ENCODE measurements at places on chromosomes 2 and 18.
A peak's percentile ranks its signal among the peaks of the same experiment; 100 is the strongest.

DNA sequence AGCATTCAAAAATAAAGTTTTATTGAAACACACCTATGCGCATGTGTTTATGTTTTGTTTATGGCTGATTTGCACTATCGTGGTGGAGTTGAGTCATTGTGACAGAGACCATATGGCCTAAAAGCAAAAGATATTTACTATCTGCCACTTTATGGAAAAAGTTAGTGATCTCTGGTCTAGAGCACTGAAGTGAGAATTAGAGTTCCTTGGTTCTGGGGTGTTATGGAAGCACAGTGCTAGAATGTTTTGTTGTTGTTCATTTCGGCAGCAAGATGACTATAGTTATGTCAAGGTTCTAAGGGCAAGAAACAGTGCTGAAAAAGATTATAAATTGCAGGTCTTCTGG, 416.5 kb downstream of the SLC4A3 start:
- DNase-seq, result no peak

DNA sequence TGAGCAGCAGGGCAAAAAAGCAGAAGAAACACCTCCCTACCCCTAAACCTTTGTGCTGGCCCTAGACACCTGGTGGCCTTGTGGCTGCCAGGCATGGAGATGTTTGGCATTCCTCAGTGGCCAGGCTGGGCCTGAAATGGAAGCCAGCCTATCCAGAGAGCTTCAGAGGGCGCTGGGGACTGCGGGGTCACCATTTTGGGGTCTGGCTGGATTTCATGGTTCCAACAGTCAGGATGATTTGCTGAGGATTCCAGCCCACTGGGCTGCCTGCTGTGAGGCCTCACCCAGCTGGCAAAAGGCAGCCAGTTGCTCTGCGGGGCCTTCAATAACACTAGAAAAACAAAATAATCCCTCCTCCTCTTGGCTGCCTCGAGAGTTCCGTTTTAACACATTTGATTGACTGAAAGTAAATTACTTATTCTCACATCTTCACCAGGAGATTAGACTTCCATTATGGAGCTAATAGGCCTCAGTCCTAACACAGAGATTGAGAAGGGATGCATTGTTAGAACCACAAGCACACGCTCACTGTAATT, 154.1 kb downstream of the EN1 start:
- DNase-seq, result no peak

DNA sequence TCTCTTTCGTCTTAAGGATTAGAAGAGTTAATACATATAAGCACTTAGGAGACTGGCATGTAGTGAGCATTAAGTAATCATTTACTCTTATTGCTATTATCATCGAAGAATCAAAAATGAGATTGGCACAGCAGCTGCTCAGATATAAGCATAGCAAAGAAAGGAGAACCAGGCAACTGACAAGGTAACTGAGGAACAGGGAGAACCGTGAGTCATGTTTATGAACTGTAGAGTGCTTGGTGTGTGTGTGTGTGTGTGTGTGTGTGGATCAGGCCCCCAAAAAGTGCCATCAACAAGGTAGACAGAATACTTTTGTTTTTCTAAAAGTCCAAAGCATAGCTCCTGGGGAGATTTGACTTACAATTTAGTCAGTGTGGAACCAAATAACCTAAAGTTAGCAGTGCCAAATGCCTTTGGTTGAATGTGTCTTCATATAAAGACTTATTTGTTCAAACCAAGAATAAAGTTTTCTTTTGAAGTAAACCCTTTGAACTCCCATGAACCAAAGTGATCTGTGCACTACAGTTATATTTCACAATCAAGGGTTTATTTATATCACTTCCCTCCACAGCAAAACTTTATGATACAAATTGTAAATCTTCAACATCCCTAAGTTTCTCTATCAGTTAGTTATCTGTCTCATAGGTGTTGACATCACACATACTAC, 660.6 kb downstream of the NYAP2 start:
- DNase-seq, result no peak

- no peak for DNase-seq
Measured at GRCh38 chr2:197399887-197400540, 34.8 kb downstream of the SF3B1 start.

DNA sequence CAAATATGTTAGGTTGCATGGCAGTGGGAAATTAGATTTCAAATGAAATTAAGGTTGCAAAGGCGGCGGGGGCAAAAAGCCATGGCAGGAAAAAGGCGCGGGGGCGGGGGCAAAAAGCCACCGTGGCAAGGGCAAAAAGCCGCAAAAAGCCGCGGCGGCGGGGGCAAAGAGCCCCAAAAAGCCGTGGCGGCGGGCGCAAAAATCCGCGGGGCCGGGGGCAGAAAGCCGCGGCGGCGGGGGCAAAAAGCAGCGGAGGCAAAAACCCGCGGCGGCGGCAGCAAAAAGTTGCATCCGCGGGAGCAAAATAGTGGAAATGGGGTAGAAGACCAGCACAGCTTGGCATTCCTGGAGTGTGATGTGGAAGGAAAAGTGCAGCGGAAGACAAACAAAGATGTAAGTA, 417.1 kb downstream of the ANKRD30B start:
- DNase-seq, result no peak

- peak; percentile 39 for DNase-seq
Measured at GRCh38 chr2:230781130-230781797, 68.6 kb downstream of the CAB39 start.

DNA sequence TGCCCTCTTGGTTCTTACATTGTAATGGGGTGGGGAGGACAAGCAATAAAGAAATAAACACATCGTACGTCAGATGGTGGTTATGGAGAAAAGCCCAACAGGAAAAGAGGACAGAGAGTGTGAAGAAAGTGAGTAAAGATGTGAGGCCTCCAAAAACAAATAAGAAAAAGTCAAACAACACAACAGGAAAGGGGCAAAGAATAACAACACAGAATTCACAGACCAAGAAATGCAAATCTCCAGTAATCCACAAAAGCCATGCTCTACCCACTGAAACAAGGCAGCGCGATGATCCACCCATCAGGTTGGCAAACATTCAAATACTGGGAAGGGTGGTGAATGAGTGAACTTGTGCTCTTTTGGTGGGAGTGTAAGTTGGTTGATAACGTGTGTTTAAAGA, 16.7 kb upstream of the DUSP2 start:
- no peak for DNase-seq

DNA sequence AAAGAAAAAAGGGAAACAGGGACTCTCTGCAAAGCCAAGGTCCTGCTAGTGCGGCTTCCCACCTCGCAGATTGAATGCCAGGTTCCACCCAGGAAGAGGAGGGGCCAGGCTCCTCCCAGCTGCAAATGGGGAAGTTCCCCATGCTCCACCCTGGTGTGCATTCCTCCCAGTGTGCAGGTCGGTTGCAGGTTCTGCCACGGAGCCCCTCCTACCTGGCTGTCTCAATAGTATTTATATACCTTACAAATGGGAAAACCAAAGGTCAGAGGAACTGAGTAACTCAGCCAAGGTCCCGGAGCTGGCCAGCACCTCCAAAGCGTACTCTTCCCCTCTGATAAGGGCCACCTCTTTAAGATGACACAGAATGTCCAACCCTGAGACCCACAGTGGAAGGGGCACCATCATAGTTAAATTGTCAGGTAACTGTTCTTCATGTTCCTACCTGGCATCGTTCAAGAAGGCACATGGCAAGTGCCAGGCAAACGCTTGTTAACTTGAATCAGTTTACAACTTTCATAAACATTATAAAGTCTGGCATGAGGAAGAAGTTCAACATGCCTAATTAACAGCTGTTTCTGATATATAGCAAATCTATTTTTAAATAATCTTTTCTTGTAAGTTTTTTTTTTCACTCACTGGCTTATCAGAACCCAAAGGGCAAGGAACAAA, 35.5 kb downstream of the POU3F3 start:
- DNase-seq, result no peak

DNA sequence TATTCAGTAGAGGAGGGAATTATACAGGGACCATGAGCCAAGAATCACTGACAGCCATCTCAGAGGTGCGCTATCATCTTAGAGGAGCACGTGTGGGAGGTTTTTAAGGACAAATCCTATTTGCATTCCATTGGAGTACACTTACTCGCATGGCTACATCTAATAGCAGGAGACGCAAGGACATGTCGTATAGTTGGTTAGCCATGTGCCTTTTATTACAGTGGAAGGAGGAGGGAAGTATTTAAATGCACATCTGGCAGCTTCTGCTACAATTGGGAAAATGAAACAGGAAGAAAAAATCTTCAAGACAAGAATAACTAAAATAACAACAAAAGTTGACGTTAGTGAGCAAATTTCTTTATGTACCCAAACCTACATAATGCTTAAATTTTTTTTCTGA, 86.5 kb upstream of the UGP2 start:
- DNase-seq, result no peak

DNA sequence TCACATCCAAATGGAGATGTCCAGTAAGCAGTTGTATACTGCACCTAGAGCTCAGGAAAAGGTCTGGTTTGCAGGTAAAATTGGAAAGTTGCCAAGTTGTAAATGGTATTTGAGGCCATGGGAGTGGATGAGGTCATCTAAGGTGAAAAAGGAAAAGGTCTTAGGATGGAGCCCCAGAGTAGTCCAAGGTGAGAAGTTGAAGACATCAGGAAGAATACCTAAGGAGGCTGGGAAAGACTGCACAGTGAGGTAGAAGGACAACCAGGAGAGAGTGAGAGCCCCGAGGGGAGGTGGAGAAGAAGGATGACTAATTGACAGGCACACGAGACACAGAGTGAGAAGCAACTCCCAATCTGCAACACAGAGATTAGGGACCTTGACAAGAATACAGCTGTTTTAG, 10.7 kb downstream of the DPP4 start:
- no peak for DNase-seq

GRCh38 chr2:206004004-206004693, 81.8 kb downstream of the INO80D start:
- no peak for DNase-seq

DNA sequence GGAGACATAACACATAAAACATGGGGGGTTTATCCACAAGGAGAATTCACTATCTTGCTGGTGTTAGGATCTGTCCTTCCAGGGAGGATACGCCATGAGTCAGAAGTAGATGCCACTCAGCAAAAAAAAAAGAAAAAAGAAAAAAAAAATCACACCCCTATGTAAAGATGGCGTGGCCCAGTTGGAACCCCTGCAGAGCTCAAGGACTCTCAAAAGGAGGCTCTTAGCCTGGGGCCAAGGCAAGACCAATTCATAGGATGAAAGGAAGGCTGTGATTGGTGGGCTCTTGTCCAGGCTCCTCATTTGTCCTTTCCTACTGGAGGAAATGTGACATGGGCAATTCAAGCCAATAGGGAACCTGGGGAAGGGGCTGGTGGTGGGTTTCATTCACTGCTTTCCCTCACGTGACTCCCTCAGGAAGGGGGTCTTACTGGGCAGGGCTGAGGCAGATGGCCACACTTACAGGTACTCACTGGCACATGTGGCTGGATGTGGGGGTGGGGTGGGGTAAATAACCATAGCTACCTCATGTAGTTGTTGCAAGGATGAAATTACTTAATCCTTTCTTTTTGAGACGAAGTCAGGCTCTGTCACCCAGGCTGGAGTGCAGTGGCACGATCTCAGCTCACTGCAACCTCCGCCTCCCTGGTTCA, 38.7 kb upstream of the HAAO start:
- peak; percentile 6 for DNase-seq

DNA sequence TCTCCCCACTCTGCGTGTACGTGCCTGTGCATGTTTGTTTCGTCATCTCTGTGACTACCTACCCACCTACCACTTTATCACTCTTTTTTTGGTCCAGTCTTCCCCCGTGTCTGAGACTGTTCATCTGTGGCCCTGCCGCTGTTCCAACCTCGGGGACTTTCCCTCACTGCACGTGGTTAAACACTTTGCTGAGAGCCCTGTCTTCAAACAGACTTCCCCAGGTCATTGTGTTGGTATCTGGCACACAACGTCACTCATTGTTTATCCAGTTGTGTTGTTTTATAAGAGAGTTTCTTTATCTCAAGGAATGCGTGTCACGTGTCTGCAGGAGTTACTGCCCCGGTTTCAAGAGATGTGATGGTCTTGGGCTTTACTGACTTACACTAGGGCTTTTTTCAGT, 262.0 kb upstream of the RASGRP3 start:
- no peak for DNase-seq

- DNase-seq, result no peak
Measured at GRCh38 chr2:54716375-54716774, 7.1 kb upstream of the EML6 start.

GRCh38 chr18:7417727-7418126, 149.4 kb upstream of the PTPRM start:
- DNase-seq, result no peak

GRCh38 chr2:179936654-179937053, 70.4 kb downstream of the CWC22 start:
- DNase-seq, result peak; percentile 59

- no peak for DNase-seq
Measured at GRCh38 chr2:235702186-235702585, 208.3 kb downstream of the AGAP1 start.

DNA sequence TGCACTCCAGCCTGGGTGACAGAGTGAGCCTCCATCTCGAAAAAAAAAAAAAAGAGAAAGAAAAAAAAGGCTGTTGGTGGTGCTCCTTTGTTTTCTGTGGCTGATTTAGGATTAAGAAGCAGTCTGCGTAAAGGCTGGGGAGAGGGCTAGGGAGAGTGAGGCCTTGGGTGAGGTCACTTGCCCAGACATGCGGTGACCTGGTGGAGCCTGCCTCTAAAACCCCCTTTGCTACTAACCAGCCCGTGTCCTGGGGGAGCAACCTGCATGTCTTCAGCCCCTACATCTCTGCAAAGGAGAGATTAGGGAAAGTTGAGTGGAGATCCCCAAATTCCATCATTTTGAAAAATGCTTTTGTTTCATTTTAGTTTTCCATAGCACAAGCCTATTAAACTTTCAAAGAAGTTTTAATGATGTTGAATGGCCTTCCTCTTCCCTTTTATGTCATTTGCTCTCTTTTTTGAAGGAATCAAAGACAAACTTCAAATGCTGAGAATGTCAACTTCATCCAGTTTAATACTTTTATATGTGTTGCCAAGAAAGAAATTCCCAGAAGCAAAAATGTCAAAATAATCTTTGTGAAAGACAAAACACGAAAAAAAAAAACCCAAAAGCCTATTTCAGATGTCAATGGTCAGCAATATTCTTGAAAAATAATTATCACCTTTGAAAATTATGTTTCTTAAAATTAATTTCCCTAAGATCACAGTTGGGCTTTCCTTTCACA, 38.9 kb upstream of the RALBP1 start:
- no peak for DNase-seq

DNA sequence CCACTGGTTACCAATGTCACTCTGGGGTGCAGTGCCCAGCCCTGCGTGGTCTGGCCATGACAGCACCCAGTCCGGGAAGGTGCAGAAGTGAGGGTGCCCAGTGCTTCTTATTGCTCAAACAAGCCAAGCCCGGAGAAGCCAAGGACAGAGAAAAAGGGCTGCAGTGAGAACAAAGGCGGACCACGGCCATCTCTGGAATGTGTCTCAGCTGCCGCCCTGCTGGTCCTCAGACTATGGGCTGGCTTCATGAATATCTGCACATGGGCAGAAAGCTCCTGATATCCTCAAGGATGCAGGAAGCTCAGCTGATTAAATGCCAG, 28.7 kb downstream of the COPS9 start:
- DNase-seq, result no peak

- DNase-seq, result no peak
Measured at GRCh38 chr2:229673676-229674075, 40.7 kb downstream of the DNER start.

GRCh38 chr2:8836971-8837794, at the start of gene KIDINS220:
Gene KIDINS220, minus strand, starts transcription at chr2:8837613. Its CDS starts 10,520 bp downstream, at chr2:8827093.
- peak; percentile 86 for DNase-seq

- DNase-seq, result no peak
Measured at GRCh38 chr2:148046802-148047201, 25.9 kb downstream of the MBD5 start.

- DNase-seq, result no peak
Measured at GRCh38 chr2:74745766-74746165, 88.2 kb upstream of the HK2 start.

GRCh38 chr2:145156199-145156598, 636.3 kb upstream of the ZEB2 start:
- DNase-seq, result no peak

Measured in stimulated activated CD8-positive, alpha-beta memory T cell treated with anti-CD3 and anti-CD28 coated beads, Interleukin-4, amount 100 ng/mL, for 48 hours (primary cell).